GM12892 (cell line): ENCODE measurements at places on chromosomes 2 and 18.

GRCh38 chr18:43869451-43870008 lies 592.2 kb upstream of the SYT4 start:
- DNase-seq, result no peak

- no peak for DNase-seq
Measured at GRCh38 chr2:113212245-113213060, 38.7 kb downstream of the PSD4 start.

GRCh38 chr2:70133491-70134322 lies 46.4 kb downstream of the PCBP1 start:
- DNase-seq, result no peak

DNA sequence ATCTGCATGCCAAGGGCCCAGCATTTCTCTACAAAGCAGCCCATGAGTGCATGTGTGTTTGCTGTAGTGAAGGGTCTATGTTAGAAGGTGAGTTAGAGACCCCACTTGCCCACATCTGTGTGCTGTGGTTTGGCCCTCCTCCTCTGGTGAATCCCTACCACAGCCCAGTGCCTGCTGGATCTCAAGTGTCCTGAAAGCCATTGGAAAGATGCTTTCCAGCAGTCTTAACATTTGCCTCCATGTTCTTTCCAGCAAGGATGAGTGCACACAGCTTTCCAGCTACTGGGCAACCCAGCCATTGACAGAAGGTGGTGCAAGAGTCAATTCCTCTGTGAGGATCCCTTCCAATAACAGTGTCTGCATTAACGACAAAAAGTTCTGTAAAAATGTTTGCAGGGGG lies 13.6 kb downstream of the CRIM1 start:
- no peak for DNase-seq

GRCh38 chr18:1053331-1054315 lies 149.0 kb downstream of the ADCYAP1 start:
- DNase-seq, result no peak

GRCh38 chr18:44590956-44591670 lies 89.6 kb upstream of the SETBP1 start:
- DNase-seq, result no peak

GRCh38 chr2:98568161-98568956 lies 40.0 kb downstream of the COA5 start:
- no peak for DNase-seq

DNA sequence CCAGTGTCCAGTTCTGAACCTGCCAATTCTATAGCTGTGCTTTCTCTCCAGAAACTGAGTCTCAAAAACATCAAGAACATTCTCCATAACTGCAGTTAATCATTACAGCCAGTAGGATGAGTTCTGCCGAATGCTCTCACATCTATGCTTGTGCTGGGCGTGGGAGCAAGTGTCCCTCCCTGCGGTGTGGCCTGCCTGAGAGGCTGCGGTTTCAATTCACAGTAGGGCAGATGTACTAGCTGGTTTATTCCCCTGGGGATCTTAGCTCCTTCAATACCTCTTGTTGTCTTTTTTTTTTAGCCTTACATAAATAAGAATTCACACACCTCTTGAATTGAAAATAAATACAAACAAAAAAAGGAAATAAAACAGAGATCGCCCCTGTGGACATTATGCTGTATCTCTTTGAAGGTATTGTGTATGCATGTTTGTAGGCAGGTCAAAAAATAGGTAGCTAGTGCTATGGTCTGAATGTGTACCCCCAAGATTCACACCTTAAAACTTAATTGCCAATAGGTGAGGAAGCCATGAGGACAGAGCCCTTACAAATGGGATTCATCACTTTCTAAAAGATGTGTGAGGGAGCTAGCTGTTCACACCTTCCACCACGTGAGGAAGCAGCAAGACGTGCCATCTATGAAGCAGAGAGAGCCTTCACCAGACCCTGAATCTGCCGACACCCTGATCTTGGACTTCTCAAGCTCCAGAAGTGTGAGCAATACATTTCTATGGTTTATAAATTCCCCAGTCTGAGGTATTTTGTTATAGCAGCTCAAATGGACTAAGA lies 74.3 kb downstream of the BCL2L11 start:
- peak; percentile 49 for DNase-seq

GRCh38 chr2:182043021-182043420 lies 57.4 kb downstream of the PPP1R1C start:
- DNase-seq, result no peak

- DNase-seq, result no peak
Measured at GRCh38 chr2:149122516-149122915, 84.0 kb downstream of the LYPD6B start.

DNA sequence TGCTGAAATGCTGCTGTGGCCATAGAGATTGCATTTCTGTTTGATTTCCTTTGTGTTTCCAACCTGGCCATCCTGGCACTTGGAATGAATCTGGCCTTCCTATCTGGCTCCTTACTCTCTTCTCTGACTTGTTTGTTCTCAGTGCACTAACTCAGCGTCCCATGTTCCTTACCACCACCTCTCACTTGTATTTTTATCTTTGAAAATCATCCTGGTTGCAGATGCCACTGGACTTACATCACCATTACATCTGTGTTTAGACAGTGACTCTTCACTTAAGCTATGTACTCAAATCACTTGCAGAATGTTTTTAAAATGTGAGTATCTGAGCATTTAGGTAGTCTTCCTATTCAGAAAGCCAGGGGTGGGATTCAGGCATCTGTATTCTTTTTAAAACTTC lies 239.5 kb downstream of the WDR7 start:
- no peak for DNase-seq

DNA sequence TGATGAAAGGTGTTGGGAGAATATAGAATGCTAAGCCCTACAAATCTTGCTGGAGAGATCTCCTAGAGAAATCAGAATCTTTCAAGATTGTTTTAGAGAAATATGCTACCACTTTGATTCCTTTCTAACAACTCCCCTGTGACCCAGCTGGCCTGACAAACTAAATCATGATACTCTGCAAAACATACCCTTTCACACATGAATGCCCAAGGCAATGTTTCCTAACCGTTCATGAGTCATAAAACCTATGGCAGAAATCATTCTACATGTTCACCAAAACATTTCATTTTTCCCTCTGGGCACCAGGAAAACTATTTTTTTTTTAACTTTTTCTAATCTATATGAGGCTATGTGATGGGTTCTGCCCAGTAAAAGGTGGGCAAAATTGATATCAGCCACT lies 77.8 kb upstream of the SETBP1 start:
- DNase-seq, result no peak

DNA sequence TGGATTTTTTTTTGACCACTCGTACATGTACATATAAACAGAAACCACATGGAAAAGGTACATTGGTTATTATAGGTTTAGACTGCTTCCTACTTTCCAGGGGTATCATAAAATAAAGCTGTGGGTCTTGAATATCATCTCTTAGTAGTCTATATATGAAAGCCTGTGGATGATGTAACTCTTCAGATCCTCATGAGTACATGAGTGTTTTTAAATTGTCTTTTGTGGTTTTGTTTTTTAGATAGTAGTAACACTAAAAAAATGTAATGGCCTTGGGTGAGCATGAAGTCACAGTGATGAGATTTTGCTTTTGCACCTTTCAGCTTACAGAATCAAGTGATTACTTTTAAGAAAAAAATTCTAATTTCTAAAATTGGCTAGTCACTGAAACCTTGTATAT lies 80.2 kb downstream of the RAB3GAP1 start:
- DNase-seq, result no peak

DNA sequence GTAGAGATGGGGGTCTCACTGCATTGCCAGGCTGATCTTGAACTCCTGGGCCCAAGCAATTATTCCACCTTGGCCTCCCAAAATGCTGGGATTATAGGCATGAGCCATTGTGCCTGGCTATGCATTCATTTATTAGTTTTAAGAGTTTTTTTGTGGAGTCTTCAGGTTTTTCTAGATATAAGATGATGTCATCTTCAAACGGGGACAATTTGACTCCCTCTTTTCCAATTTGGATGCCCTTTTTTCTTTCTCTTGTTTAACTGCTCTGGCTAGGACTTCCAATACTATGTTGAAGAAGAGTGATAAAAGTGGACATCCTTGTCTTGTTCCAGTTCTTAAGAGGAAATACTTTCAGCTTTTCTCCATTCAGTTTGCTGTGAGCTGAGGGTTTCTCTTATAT lies 113.7 kb upstream of the PARD3B start:
- no peak for DNase-seq

GRCh38 chr18:44098551-44099098 lies 582.1 kb upstream of the SETBP1 start:
- no peak for DNase-seq

- no peak for DNase-seq
Measured at GRCh38 chr2:240435457-240435947, at the start of gene GPC1. Gene GPC1 (plus strand): TSS chr2:240435663. CDS start chr2:240435919, 256 bp downstream.

GRCh38 chr2:42217914-42218313 lies 48.8 kb downstream of the EML4 start:
- DNase-seq, result no peak

- no peak for DNase-seq
Measured at GRCh38 chr2:185044323-185044874, 446.1 kb downstream of the ZNF804A start.

- no peak for DNase-seq
Measured at GRCh38 chr2:233075966-233076339, 15.8 kb downstream of the INPP5D start.

- peak; percentile 9 for DNase-seq
Measured at GRCh38 chr18:69401226-69401971, 711 bp downstream of the DOK6 start.

DNA sequence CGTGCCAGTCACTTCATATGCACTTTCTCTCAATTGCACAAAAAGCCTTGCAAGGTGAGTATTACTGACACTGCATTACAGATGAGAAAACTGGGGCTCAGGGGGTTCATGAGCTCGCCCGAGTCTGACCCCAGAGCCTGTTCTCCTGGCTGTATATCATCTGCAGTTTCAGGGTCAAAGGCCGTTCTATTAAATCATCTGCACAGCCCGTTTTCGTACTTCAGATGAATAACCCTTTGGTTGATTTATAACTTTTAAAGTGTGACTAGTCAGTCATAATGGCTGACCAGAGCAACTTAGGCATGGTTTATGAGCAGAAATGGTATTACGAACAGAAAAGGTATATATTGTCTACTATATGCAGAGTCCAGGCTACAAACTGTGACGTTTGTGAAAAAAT lies 35.3 kb upstream of the NPAS2 start:
- no peak for DNase-seq

- no peak for DNase-seq
Measured at GRCh38 chr2:43324259-43325106, 98.1 kb upstream of the ZFP36L2 start.

- DNase-seq, result no peak
Measured at GRCh38 chr18:11066038-11066437, 83.3 kb downstream of the PIEZO2 start.

- no peak for DNase-seq
Measured at GRCh38 chr2:240954436-240955305, 43.7 kb upstream of the SNED1 start.

DNA sequence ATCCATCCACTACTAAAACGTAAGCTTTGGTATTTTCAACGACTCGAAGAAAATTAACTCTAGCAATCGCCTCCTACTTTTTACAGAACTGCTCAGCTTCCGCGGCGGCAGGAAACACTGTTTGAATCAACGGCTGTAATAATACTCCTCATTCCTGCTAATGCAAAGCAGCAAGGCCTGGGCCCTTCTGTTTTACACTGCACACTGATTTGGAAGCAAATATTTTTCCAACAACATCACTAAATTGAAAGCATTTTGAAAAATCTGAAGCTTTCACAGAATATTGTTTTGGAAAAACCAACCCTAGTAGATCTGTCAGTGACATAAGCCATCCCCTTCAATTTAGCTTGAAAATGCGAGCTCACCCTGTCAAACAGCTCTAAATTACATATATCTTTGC lies 261.2 kb downstream of the TXNL1 start:
- no peak for DNase-seq

DNA sequence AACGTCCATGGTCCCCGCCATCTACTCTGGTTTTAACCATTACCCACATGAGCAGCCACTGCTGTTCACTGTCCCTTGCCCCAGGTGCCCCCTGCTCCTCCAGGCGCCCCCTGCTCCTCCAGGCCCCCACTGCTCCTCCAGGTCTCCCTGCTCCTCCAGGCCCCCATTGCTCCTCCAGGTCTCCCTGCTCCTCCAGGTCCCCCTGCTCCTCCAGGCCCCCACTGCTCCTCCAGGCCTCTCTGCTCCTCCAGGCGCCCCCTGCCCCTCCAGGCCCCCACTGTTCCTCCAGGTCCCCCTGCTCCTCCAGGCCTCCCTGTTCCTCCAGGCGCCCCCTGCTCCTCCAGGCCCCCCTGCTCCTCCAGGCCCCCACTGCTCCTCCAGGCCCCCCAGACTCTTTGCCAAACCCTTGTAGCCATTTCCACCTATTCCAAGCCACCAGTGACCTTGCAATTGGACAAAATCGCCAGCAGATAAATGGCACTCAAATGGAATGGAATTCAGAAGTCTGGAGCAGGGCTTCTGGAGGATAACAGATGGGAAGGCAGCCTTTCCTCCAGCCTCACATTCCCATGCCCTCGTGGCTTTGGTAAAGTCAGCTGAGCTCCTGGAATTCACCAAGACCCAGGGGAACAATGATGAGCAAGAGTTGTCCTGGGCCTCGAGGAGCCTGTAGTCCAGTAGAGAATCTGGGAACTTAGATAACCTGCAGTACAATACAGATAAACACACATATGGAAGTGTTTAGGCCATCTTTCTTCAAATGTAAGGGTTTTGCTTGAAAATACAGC lies 13.3 kb upstream of the RPL31 start:
- DNase-seq, result no peak

- no peak for DNase-seq
Measured at GRCh38 chr18:11137400-11137799, 12.0 kb downstream of the PIEZO2 start.

DNA sequence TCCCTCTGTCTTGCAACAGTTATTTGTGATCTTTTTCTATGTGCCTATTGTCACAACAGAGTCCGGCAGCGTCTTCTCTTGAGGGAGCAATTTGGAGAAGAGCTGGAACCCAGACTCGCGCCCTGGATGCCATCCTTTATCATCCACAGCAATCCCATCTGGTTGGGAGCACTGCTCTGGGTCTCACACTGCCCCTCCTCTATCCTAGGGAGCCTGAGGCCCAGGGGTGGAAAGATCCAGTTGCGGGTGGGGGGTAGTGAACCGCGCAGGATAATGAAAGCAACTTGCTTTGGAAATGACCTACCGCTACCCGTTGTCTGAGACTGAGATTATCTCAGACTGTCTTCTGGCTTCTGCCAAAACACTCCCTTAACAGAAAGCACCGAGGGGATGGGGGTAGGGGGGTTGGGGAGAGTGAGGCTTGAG lies 713 bp downstream of the WBP1 start:
- DNase-seq, result no peak

- DNase-seq, result no peak
Measured at GRCh38 chr2:203683932-203684556, 22.4 kb upstream of the CD28 start.

DNA sequence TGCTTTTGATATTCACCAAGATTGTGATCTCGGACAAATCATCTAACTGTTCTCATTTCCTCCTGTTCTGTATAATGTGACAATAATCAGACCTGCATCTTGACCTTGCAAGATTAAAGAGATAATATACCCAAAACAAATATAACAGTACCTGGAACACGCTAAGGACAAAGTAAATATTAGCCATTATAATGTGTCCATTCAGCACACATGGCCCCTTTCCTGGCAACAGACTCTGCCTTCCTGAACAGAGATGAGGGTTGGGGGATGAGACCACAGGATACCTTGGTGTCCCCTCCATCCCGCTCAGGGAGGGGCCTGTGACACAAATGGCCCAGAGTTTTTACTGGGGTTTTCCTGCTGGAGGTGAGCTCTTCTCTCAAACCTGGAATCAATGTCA lies 143.4 kb upstream of the SERPINE2 start:
- no peak for DNase-seq

GRCh38 chr2:219441451-219442255 lies 7.0 kb downstream of the SPEG start:
- no peak for DNase-seq

- DNase-seq, result no peak
Measured at GRCh38 chr2:169743549-169743948, 9.9 kb downstream of the KLHL23 start.
